Right atrium auricular region (tissue), 2 donors: ENCODE measurements at places on chromosomes 13 and 19.

GRCh38 chr13:101013245-101013644 is 338.6 kb upstream of the TMTC4 start:
- no peak for DNase-seq
- no peak overlapping the region for H3K4me3 ChIP-seq
- no peaks in the 10 kb centered on the region for H3K4me1 ChIP-seq
- H3K27ac ChIP-seq = no peak overlapping the region
- H3K27me3 ChIP-seq = no peaks in the 10 kb centered on the region
- H3K36me3 ChIP-seq = no peaks in the 10 kb centered on the region

DNA sequence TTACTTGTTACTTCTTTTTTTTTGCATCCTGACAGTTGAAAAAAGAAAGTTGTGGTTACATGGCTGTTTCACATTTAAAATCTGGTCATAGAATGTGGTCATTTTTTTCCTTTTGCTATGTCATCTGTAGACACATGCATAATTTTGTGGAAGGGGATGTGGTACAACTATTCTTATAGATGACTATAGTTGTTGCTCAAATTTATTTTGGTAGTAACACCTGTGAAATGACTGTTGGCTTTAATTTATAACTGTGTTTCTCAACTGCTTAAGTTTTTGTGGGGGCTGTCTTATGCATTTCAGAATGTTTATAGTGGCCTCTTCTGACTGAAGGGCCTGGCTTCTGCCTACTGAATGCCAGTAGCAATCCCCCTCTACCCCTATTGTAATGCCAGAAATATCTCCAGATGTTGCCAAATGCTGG is 130.5 kb downstream of the PAN3 start:
- no peak for DNase-seq
- no peak overlapping the region for H3K4me3 ChIP-seq
- peaks cover 30% of the 10 kb centered on the region for H3K36me3 ChIP-seq
- H3K27me3 ChIP-seq = no peaks in the 10 kb centered on the region
- no peak overlapping the region for H3K27ac ChIP-seq

GRCh38 chr19:30118760-30119159 is 176.7 kb downstream of the URI1 start:
- H3K4me1 ChIP-seq = no peaks in the 10 kb centered on the region
- DNase-seq = no peak
- H3K36me3 ChIP-seq = no peaks in the 10 kb centered on the region
- no peak overlapping the region for H3K27ac ChIP-seq
- no peaks in the 10 kb centered on the region for H3K27me3 ChIP-seq
- H3K4me3 ChIP-seq = no peak overlapping the region

DNA sequence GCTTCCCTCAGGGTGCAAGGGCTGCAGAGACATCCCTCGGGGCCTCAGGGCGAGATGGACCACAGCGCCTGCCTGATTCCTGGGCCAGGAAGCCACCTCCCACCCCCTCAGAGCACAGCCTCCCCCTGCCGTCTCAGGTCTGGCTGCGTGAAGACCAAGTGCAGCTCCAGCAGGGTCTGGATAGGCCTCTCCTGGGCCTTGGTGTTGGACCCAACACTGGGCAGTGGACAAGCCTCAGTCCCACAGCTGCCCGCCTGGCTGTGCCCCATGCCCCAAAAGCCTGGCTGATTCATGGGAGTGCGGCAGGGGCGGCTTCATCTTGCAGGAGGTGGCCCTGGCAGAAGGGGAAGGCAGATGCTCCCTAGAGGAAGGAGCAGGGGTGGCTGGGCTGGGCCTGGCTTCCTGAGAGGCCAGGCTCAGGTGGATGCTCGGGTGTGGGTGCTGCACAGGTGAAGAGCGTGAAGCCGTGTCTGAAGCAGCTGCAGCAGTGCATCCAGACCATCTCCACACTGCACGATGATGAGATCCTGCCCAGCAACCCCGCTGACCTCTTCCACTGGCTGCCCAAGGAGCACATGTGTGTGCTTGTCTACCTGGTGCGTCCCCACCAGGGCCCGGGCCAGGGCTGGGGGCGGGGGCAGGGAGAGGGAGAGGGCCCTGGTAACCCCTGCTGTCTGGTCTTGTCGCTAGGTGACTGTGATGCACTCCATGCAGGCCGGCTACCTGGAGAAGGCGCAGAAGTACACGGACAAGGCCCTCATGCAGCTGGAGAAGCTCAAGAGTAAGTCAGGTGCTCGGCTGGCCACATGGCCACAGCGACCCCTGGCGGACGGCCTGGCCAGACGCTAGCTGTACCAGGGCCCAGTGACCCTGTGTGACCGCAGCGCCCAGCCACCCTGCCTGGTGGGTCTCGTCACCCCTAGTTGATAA is 21.7 kb downstream of the MAU2 start:
- H3K4me3 ChIP-seq = no peak overlapping the region
- no peak overlapping the region for H3K27ac ChIP-seq
- DNase-seq = no peak
- no peaks in the 10 kb centered on the region for H3K27me3 ChIP-seq
- no peaks in the 10 kb centered on the region for H3K4me1 ChIP-seq
- peaks cover 95% of the 10 kb centered on the region for H3K36me3 ChIP-seq

GRCh38 chr19:31947436-31948115 is 397.8 kb upstream of the ZNF507 start:
- H3K27me3 ChIP-seq = no peaks in the 10 kb centered on the region
- DNase-seq = no peak
- no peaks in the 10 kb centered on the region for H3K4me1 ChIP-seq

GRCh38 chr13:24788538-24788937 is 24.6 kb downstream of the RNF17 start:
- H3K4me3 ChIP-seq = no peak overlapping the region
- H3K4me1 ChIP-seq = no peaks in the 10 kb centered on the region
- H3K36me3 ChIP-seq = no peaks in the 10 kb centered on the region
- DNase-seq = no peak
- no peaks in the 10 kb centered on the region for H3K27me3 ChIP-seq
- no peak overlapping the region for H3K27ac ChIP-seq

- DNase-seq = peak; percentile 67
- no peaks in the 10 kb centered on the region for H3K4me1 ChIP-seq
- peaks cover 8% of the 10 kb centered on the region for H3K36me3 ChIP-seq
Measured at GRCh38 chr13:20902438-20903163, at the start of gene XPO4. Gene XPO4 (minus strand): TSS chr13:20902746. CDS start chr13:20902738, 8 bp downstream.

DNA sequence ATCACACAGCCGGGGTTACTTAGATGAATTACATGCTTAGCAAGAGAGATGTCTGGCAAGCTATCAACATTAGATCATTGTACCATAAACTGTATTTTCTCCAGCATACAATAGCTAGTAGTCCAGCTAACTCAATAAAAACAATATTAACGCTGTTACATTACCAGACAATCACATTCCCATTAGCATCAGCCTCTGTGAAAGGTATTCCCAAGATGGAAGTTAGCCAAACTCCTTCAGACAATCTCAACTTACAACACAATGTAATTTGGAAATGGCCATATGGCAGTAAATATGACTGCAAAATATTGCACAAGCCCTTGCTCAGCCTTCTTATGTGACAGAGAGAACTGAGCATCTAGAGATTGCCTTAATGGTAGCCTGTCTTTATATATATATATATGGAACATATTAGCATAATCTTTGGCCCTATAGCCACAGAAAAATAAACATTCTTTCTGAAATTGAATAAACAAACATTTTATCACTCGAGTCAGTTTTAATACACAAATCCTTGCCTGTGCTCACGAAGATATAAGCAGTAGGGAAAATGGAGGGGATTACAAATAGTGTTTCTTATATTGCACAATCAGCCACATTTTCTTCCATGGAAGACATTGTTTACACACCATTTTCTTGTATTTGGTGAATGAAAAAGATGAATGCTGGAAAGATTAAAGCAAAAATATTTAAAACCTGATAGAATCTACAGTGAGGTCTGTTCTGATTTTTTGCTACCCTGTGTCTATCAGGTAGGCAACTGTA is 1060.5 kb downstream of the DIAPH3 start:
- no peaks in the 10 kb centered on the region for H3K36me3 ChIP-seq
- no peak overlapping the region for H3K27ac ChIP-seq
- no peaks in the 10 kb centered on the region for H3K27me3 ChIP-seq
- no peaks in the 10 kb centered on the region for H3K4me1 ChIP-seq
- no peak overlapping the region for H3K4me3 ChIP-seq

DNA sequence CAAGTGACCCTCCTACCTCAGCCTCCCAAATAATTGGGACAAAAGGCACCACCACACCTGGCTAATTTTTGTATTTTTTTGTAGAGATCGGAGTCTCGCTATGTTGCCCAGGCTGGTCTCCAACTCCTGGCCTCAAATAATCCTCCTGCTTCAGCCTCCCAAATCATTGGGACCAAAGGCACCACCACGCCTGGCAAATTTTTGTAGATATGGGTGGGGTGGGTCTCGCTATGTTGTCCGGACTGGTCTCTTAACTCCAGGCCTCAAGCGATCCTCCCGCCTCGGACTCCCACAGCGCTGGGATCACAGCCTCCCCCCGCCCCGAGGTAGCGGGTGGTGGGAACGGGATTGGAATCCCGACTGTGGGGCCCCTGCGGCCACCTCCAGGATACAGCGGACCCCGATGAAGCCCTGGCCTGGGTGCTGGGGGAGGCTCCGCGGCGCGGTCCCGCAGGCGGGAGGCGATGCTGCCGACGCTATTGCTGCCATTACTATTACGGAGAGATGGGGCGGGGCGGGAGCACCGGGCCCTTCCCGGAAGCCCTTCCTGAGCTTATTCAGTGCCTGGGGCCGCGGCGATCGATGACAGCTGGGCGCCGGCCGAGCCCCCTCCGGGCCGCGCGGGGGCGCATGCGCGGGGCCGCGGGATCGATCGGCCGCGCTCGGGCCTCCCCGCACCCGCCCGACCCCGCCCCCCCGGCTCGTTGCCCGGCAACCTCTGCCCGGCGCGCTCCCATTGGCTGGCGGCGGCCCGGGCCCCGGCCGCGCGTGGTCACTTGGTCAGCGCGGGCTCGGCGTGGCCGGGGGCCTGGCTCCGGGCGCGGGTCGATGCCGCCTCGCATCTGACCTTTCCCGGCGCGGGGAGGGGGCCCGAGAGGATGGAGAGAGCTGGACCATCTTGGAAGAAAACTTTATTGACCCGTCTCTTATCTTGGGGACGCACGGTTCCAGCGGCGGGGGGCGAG is 27.9 kb upstream of the ONECUT3 start:
- no peaks in the 10 kb centered on the region for H3K4me1 ChIP-seq
- H3K4me3 ChIP-seq = no peak overlapping the region

- no peak overlapping the region for H3K27ac ChIP-seq
- no peaks in the 10 kb centered on the region for H3K4me1 ChIP-seq
- H3K27me3 ChIP-seq = no peaks in the 10 kb centered on the region
- no peaks in the 10 kb centered on the region for H3K36me3 ChIP-seq
- no peak overlapping the region for H3K4me3 ChIP-seq
- no peak for DNase-seq
Measured at GRCh38 chr19:34155686-34156085, 16.6 kb upstream of the LSM14A start.

GRCh38 chr13:44790289-44790688 is 199.0 kb downstream of the NUFIP1 start:
- no peak for DNase-seq
- no peaks in the 10 kb centered on the region for H3K36me3 ChIP-seq
- no peak overlapping the region for H3K27ac ChIP-seq
- H3K4me3 ChIP-seq = no peak overlapping the region

DNA sequence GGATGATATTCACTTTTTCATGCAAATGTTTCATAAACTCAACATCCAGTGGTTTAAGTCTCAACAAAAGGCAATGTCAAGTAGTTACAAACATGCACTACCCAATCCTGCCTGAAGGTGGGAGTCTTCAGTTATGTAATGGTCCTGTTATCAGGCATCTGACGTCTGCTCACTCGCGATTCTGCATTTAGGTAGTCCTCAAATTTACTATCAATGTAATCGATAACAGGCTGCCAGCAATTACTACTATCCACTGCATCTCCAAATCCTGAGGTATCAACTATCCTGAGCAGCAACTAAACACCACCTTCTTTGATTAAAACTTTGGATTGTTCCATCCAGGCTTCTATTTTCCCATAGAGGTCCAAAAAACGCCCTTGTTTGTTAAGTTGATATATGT is 51.2 kb downstream of the NLRP12 start:
- no peak overlapping the region for H3K4me3 ChIP-seq
- H3K36me3 ChIP-seq = no peaks in the 10 kb centered on the region
- no peaks in the 10 kb centered on the region for H3K27me3 ChIP-seq

DNA sequence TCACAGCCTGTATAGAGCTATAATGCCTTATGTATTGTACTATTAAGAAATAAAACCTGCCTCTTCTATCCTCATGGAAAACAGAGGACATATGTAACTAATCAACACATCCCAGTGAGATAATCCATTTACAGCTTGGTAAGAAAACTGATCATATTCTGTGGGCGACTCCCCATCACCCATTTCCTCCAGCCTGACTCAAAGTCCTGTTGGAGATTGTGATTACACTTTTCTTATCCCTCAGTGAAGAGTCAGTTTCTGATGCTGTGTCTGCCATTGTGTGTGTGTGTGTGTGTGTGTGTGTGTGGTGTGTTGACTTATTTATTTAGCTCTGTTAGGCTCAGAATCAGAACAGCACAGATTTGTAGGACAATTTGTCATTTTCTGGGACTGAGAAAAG is 212.8 kb downstream of the FGF9 start:
- DNase-seq = no peak
- H3K27ac ChIP-seq = no peak overlapping the region

DNA sequence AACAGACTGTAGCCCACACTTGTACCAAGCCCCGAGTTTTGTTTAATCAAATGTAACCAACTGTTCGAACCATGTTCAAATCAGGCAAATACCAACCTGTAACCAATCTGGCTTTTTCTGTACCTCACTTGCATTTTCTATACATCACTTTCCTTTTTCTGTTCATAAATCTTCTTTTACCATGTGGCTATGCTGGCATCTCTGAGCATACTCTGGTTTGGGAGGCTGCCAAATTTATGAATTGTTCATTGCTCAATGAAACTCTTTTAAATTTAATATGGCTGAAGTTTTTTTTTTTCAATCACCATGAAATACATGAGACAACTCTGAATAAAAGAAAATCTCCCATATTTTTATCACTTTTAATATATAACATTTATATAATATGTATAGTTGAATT is 256.1 kb downstream of the SLITRK6 start:
- no peak overlapping the region for H3K27ac ChIP-seq
- H3K4me3 ChIP-seq = no peak overlapping the region
- no peaks in the 10 kb centered on the region for H3K27me3 ChIP-seq
- no peaks in the 10 kb centered on the region for H3K4me1 ChIP-seq
- H3K36me3 ChIP-seq = no peaks in the 10 kb centered on the region
- no peak for DNase-seq

DNA sequence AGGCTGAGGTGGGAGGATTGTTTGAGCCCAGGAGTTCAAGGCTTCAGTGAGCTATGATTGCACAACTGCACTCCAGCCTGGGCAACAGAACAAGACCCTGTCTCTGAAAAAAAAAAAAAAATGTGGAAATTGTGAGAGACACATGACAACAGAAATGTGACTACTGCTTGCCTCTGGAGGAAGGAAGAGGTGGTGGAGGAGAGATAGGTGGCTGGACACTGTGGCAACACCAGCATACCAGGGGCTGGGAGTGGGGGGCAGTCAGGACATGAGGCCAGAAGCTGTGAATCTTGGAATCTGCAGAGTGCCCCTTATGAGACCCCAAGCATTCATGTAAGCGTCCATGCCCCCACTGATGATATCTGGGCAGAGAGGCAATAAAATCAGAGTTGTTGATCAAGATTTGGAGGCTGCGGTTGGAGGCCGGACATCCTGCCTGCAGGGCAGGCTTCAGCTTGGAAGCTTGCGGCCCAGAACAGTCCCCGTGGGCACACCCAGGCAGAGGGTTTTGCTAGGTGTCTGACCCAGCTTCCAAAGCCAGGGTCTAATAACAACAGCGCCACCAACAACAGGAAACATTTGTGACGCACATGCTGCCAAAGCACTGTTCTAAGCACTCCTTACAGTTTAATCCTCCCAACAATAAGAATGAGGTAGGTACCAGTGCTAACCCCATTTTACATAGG is 16.9 kb downstream of the FAM187B start:
- H3K4me3 ChIP-seq = no peak overlapping the region
- H3K27me3 ChIP-seq = no peaks in the 10 kb centered on the region
- peaks cover 31% of the 10 kb centered on the region for H3K4me1 ChIP-seq
- DNase-seq = peak; percentile 78
- no peaks in the 10 kb centered on the region for H3K36me3 ChIP-seq
- H3K27ac ChIP-seq = peak overlapping the region; percentile 51
